Airway epithelial cell (primary cell): ENCODE measurements at places on chromosomes 5 and 9. TPM values are rescaled to one million over a fixed set of nuclear protein-coding genes. Genes with fewer than 3 reads are reported as not detected.

PROB1 gene
- 0.79 and 1.6 TPM in 2 replicates for total RNA-seq

INSL6 gene
- not detected in 2 replicates for total RNA-seq

OMD gene
- total RNA-seq: not detected in 2 replicates

C5orf52 gene
- total RNA-seq: not detected in 2 replicates

ST8SIA4 gene
- 0.05 and 0.14 TPM in 2 replicates for total RNA-seq

NEURL1B gene
- 4.6 and 8.3 TPM in 2 replicates for total RNA-seq

ZNF454 gene
- total RNA-seq: 0.51 and 1.1 TPM in 2 replicates

ARHGEF39 gene
- 5.5 and 6.5 TPM in 2 replicates for total RNA-seq

FRMPD1 gene
- under 0.01 TPM in 1 of 2 replicates, not detected in the other for total RNA-seq

EGFLAM gene
- 2.5 TPM in 1 of 2 replicates, not detected in the other for total RNA-seq

HAND1 gene
- total RNA-seq: not detected in 2 replicates

MARCHF11 gene
- not detected in 2 replicates for total RNA-seq

ORM2 gene
- total RNA-seq: not detected in 2 replicates

FLT4 gene
- not detected in 2 replicates for total RNA-seq

TXNDC8 gene
- total RNA-seq: not detected in 2 replicates

DMGDH gene
- total RNA-seq: not detected in 2 replicates

STPG3 gene
- not detected in 2 replicates for total RNA-seq

TCOF1 gene
- total RNA-seq: 43.8 and 52.5 TPM in 2 replicates

PTPRD gene
- 0.23 and 0.28 TPM in 2 replicates for total RNA-seq

SHLD3 gene
- 2.6 and 3.4 TPM in 2 replicates for total RNA-seq

CDH9 gene
- not detected in 2 replicates for total RNA-seq
